ENCODE measurements at places on chromosomes 5 and 9.
A peak's percentile ranks its signal among the peaks of the same experiment; 100 is the strongest.

DNA sequence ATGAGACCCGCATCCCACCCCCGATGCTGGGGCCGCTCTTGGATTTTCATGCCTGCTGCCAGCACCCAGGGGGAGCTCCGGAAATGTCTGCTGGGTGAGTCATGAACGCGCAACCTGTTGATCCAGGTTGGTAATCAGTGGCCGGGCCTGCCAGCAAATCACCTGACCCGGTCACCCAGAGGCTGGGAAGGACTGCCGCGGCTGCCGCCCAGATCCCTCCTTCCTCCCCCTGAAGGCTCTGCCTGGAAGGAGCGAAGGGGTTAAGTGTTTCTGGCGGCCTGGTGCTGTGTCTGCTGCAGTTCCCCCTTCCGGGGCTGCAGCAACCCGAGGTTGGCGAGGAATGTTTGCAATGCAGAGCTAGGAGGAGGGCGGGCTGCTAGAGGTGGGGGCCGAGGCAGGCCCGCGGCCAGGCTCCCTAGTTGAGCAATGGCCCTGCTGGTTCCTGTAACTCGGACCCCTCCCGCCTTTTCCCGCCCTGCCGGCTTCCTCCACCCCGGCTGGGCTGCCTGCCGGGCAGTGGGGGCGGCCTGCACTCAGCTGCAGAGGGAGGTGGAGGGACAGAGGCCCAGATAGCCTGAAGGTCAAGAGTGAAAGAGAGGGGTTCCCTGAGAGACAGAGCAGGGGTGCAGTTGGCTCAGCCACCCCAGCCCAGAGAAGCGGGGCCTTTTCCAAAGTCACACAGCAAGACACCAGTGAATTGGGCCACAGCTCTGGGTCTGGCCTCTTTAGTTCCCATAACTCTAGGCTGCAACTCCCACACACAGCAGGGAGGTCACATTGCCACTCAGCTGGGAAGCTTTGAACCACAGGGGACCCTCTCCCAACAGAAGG is 156.3 kb upstream of the IER5L start:
- DNase-seq = peak; percentile 14

GRCh38 chr5:156491766-156492165 is 164.8 kb downstream of the SGCD start:
- DNase-seq = no peak

GRCh38 chr5:127744241-127744640 is 41.0 kb downstream of the CCDC192 start:
- no peak for DNase-seq

DNA sequence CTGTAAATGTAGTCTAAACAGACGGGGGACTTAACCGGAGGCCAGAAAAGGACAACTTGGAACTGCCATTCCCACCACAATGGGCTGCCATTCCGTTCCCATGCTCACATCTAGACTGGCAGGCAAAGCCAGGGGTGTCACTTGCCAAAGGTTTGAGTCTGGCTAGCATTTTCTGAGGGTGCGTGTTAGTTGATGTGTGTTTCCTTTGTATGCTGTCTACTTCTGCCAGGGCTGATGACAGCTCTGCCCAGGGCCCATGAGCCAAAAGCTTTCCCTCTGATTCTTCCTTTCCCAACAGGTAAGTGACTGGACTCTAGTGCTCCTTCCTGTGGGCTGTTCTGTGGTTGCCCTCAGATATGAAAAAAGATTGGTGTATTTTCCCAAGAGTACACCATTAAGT is 68.0 kb downstream of the ZNF608 start:
- DNase-seq = no peak

All from activated T-cell treated with anti-CD3 and anti-CD28 coated beads for 48 hours (primary cell).